Cerebellum (tissue), 4 donors: ENCODE measurements at places on chromosomes 12 and 14. TPM values are rescaled to one million over a fixed set of nuclear protein-coding genes. Genes with fewer than 3 reads are reported as not detected.

Gene CCDC184
- total RNA-seq: 7.8 TPM

DNA sequence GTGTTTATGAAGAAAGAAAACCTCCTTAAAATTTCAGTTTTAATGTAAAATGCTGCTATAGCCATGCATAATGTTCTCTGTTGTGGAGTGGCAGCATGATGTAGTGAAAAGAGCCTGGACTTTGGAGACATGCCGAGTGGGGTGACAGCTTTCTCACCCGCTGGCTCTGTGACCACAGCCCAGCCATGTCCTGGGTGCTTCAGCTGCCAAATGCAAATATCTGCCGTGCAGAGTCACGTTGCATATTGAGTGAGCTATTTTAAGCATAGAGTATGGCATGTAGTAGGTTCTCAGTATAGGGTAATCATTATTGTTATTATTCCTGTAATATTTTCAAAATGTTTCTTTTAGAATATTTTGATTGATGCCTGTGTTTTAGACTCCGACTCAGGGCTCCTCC, 15.5 kb upstream of the TCTN2 start:
- peak; percentile 54 for DNase-seq

Gene REP15
- total RNA-seq: 0.82 TPM

Gene KRT5
- total RNA-seq: 0.18 TPM

GRCh38 chr14:21199611-21200560, 44.0 kb upstream of the OR5AU1 start:
- DNase-seq: no peak

- no peak for DNase-seq
Measured at GRCh38 chr12:51848841-51849735, 570 bp upstream of the FIGNL2 start.

Gene TROAP
- 6.7 TPM for total RNA-seq

- no peak for DNase-seq
Measured at GRCh38 chr14:38366374-38366773, 110.5 kb upstream of the CLEC14A start.

Gene DNAI7
- 5.2 TPM for total RNA-seq

DNA sequence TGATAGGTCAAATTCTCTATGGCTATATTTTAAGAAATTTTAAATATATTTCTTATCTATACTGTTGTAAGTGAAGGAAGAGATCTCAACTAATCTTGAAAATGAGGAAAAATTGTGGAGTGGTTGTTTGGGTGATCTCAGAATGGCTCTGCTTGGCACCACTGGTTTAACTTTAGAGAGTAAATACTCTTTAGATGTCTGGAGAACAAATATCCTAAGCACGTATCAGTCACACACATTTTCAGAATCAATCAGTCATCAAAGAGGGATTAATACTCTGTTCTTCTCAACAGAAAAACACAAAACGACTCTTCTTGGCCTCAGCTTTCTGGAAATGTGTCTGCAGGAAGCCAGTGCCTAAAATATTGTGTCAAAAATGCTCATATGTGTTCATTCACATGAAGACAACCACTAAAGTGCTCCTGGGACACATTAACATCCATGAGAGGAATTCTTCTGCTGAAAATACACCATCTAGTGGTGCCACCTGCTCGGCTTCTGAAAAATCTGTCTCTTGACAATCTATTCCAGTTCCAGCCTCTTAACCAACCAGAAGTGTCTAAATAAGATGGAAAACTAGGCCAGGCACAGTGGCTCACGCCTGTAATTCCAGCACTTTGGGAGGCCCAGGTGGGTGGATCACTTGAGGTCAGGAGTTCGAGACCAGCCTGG, 81.1 kb upstream of the CCDC198 start:
- DNase-seq: peak; percentile 19

GRCh38 chr14:77088645-77089044, 9.4 kb upstream of the CIPC start:
- DNase-seq: no peak

Gene MGAT4C
- 38.7 TPM for total RNA-seq

Gene SPIC
- not detected for total RNA-seq

Gene TAS2R42
- total RNA-seq: not detected

GRCh38 chr12:123243671-123244262, 10.5 kb downstream of the MTRFR start:
- no peak for DNase-seq

GRCh38 chr12:66119229-66119869, 11.2 kb downstream of the LLPH start:
- no peak for DNase-seq

- DNase-seq: no peak
Measured at GRCh38 chr12:12929696-12930095, 22.3 kb downstream of the GPRC5D start.

- no peak for DNase-seq
Measured at GRCh38 chr12:88339254-88339949, 197.3 kb downstream of the TMTC3 start.

Gene NTF3
- total RNA-seq: 17.1 TPM

GRCh38 chr12:41433460-41433859, 245.3 kb downstream of the PDZRN4 start:
- no peak for DNase-seq

Gene PPM1H
- 26.5 TPM for total RNA-seq

Gene CD69
- total RNA-seq: 0.64 TPM

- no peak for DNase-seq
Measured at GRCh38 chr12:58463051-58463450, 457.3 kb downstream of the LRIG3 start.

GRCh38 chr12:21940549-21941505, at the start of gene ABCC9:
ABCC9 (minus strand) TSS chr12:21941426; CDS start chr12:21936674, 4,752 bp downstream.
- no peak for DNase-seq

DNA sequence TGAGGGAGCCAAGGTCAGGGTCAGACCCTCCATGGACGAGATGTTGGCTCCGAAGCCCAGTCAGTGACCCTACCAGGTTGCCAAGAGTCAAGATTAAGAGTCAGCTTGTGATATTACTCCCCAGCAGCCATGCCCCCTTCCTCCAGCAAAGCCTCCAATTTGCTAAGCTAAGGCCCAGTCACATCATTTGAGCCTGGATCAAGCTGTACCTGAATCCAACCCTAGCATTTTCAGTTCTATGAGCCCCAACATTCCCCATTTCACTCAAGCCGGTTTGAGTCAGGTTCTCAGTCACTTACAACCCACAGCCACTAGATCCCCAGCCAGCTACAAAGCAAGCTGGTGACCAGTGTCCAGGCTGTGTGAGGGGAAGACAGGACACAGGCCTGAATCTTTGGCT, 49.9 kb downstream of the SCARB1 start:
- no peak for DNase-seq

DNA sequence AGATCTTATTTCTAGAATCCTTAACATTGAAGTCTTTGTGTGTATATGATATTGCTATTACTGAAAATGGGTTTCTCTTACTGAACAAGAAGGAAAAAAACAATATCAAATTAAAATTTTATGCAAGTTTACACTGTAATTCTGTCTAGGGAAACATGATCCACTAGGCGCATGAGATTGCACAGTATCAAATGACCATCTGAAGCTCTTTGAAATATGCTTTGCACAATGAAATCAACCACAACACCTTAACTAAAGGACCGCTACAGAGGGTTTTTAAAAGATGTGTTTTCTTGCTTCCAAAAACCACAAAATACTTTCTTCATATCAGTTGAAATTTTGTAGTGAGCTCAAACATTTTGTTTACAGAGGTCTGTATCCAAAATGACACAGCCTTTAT, 15.1 kb upstream of the KERA start:
- no peak for DNase-seq

GRCh38 chr14:71169861-71170260, 262.6 kb downstream of the PCNX1 start:
- DNase-seq: no peak

DNA sequence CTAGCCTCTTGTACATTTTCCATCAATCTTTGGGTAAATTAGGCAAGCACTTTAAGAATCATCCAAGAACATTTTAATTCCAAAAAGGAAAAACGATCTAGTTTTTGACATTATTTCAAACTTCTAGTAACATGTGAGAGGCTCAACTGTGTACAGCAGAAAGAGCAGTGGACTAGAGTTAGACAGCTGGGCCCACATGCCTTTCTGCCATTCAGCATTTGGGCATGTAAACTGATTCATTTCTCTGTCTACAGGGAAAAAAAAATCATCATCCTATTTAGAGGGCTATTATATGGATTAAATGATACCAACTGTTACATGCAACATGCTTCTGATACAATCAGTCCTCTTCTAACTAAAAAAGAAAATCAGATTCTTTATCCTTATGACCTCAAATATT, 17.7 kb downstream of the ATP2B1 start:
- no peak for DNase-seq

DNA sequence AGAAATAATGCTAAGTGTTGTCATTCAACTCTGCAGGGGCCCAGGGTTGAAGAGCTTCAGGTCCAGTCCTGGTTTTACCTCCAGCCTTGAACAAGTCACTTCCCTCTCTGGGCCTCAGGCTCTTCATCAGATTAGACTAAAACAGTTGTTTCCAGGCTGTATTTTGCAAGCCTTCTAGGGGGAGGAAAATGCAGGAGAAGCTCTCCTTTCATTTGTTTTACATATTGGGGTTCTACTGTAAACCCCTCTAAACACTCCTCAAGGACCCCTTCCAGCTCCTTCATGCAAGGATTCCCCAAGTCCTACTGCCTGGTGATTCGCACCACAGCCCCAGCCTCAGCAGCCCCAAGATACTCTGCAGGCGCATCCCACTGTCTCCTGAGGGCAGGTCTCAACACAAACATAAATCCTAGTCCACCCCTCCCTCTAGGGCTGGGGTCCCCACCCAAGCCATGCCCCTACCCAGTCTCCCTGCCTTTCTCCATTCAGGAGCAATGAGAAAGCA, 2.7 kb downstream of the SDR9C7 start:
- DNase-seq: no peak

DNA sequence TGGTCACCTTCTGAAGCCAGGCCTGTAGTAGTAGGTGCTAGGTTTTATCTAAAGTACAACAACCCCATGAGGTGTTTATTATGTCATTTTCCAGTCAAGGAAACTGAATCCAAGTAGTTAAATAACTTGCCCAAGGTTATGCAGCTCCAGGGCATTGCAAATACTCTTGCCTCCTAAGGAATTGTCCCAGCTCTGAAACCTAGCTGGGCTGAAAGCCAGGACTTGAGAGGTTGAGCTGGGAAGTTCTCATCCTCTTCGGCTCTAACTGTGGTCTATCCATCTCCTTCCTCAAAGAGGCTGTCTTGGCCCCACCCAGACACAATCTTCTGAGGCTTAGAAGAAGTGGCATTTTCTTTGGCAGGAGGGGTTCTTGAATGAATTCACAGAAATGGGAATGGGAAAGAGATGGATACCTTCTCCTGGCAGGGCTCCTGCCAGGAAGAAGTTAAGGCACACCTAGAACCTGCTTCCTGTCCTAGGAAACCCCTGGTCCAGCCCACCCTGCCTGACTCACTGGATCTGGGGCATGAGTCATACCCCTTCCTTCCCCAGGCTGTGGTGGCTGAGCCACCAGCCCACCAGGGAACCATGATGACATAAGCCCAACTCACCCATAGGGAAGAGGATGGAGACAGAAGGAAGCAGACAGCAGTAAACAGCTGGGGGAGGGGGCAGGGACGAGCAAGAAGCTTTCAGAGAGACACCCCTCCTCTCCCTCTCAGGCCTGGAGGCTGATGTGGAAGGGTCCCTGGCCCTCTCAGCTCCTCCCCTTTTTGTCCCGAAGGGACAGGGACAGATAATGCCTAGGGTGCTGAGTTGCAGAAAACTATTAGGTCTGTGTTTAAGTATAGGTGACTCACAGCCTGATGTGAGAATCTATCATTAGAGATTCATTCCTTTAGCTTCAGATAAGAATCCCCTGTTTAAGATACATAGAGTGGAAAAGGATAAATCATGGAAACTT, 2.1 kb upstream of the PLEK2 start:
- DNase-seq: no peak

Gene TAS2R43
- 10.6 TPM for total RNA-seq

- DNase-seq: no peak
Measured at GRCh38 chr14:36208690-36209278, 32.3 kb upstream of the PTCSC3 start.

DNA sequence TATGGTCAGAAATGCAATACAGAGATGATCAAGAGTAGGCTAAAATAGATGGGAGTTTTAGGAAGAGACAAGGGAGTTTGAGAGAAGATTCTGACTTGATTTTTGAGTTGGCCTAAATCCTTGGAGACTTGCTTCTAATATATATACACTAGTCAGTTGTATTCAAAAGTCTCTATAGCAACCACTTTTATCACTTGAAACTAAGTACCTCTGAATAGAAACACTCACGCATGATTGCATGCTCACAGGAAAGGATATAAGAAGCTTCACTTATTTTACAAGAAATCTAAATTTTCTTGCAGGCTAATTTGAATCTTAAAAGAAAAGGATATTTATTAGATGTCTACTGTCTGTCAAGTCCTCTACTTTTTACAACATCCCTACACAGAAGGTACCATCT, 316.8 kb downstream of the SNAPC1 start:
- no peak for DNase-seq

DNA sequence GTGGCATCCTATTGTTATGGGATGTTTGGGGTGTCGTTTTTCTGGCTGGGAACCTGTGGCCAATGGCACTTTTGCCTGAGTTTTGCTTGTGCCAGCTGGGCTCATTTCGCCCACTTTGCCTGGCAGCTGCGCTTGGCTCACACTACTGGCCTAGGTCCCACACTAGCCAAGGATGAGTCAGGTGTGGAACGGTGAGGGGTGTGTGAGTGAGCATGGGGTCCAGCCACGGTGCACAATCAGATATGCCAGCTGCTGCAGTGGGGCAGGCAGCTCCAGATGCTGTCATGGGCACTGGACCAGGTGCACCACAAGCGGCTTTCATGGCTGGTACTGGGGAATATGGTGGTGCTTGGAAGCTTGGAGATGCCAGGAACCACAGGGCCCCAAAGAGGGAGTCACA, 21.5 kb downstream of the TRHDE start:
- DNase-seq: no peak

DNA sequence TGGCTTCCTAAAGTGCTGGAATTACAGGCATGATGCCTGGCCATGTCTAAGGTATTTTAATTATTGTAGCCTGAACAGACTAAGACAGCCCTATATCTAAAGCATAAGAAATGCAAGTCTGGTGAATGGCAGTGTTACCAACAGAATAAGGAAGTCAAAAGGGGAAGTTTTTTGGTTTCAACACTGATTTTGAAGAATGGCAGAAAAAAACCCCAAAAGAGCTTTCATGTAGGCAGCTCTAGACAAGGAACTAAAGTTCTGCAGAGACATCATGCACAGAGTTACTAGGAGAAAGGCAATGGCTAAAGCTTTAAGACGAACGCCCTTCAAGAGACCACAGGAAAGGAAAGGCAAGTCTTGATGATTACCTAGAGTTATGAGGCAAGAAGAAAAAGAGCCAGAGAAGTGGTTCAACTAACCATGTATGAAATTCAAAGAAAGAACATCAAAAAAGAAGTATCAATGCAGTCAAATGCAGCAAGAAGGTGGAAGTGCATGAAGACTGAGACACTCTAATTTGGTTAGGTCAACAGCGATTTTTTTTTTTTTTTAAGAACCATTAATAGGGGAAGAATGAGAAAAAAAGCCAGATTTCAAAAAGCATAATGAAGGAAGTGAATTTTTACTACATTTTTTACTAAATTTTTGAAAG, 50.8 kb downstream of the RPS6KA5 start:
- no peak for DNase-seq

Gene OLR1
- 4.8 TPM for total RNA-seq

- no peak for DNase-seq
Measured at GRCh38 chr12:122871851-122872780, 23.8 kb downstream of the VPS37B start.

- peak; percentile 44 for DNase-seq
Measured at GRCh38 chr12:102426599-102427542, 53.5 kb downstream of the IGF1 start.
